ENCODE measurements at places on chromosomes 6 and 20. TPM values are rescaled to one million over a fixed set of nuclear protein-coding genes. Genes with fewer than 3 reads are reported as not detected.

Gene SMLR1
- total RNA-seq = not detected

Gene TRAPPC3L
- total RNA-seq = 2.1 TPM

Gene MAK
- 0.42 TPM for total RNA-seq

Gene BPI
- total RNA-seq = 5.5 TPM

Gene NNAT
- total RNA-seq = not detected

Gene SUMO4
- 16.9 TPM for total RNA-seq

Gene RIPPLY2
- under 0.01 TPM for total RNA-seq

Gene EFCAB8
- 0.73 TPM for total RNA-seq

Gene CLVS2
- under 0.01 TPM for total RNA-seq

Gene MYO6
- total RNA-seq = 2.4 TPM

Gene IRAK1BP1
- 0.42 TPM for total RNA-seq

Gene MUC21
- total RNA-seq = not detected

Gene PAX1
- total RNA-seq = not detected

Gene SLC25A27
- total RNA-seq = 0.10 TPM

Gene SMIM8
- total RNA-seq = 4.7 TPM

Gene VNN1
- total RNA-seq = 2.7 TPM

Gene EEF1A2
- total RNA-seq = 0.73 TPM

Gene SIRPB1
- total RNA-seq = 22.8 TPM

Gene TENT5A
- 25.9 TPM for total RNA-seq

Gene FOXC1
- total RNA-seq = 0.10 TPM

Gene SLC13A3
- total RNA-seq = 0.10 TPM

Gene VSTM2L
- not detected for total RNA-seq

Gene TPD52L1
- 0.31 TPM for total RNA-seq

Gene C20orf202
- total RNA-seq = not detected

Gene KCNK15
- under 0.01 TPM for total RNA-seq

Gene TINAG
- total RNA-seq = not detected

Gene FOXQ1
- total RNA-seq = not detected

Gene HCRTR2
- total RNA-seq = not detected

Gene OR2J3
- total RNA-seq = not detected

Gene STX11
- total RNA-seq = 118 TPM

Gene CRISP2
- total RNA-seq = not detected

Gene ECT2L
- total RNA-seq = not detected

Gene OR2B6
- total RNA-seq = not detected

Gene VSX1
- total RNA-seq = not detected

Gene SNPH
- total RNA-seq = 9.7 TPM

Gene ADTRP
- 32.7 TPM for total RNA-seq

Gene DYNLT1
- 96.8 TPM for total RNA-seq

Gene TUBB1
- 188 TPM for total RNA-seq

Gene ENPP1
- total RNA-seq = 0.21 TPM

Gene GPX5
- total RNA-seq = not detected

Gene HSPA12B
- total RNA-seq = not detected

Gene ISM1
- 1.2 TPM for total RNA-seq

Gene ADGRB3
- total RNA-seq = 0.10 TPM

Gene COL10A1
- 0.31 TPM for total RNA-seq

Gene SLC22A7
- total RNA-seq = not detected

Gene EHMT2
- total RNA-seq = 14.4 TPM

Gene IRF4
- total RNA-seq = 41.3 TPM

Gene DDR1
- 2.5 TPM for total RNA-seq

Gene TNFRSF21
- 5.2 TPM for total RNA-seq

Gene RNF182
- total RNA-seq = not detected

Gene SLPI
- 0.63 TPM for total RNA-seq

Gene CST2
- total RNA-seq = not detected

Gene ABHD16B
- not detected for total RNA-seq

Gene AIG1
- 9.8 TPM for total RNA-seq

Gene MUCL3
- not detected for total RNA-seq

Gene HLA-DOB
- 6.6 TPM for total RNA-seq

Gene MAN1A1
- 33.4 TPM for total RNA-seq

Gene C6orf141
- 0.21 TPM for total RNA-seq

Gene POPDC3
- not detected for total RNA-seq
